Left renal pelvis (tissue), 4 donors: ENCODE measurements at places on chromosomes 2 and 18.

GRCh38 chr2:42133771-42134195 is 35.4 kb upstream of the EML4 start:
- no peak for DNase-seq

- DNase-seq = no peak
These were observed 240.9 kb downstream of the AGAP1 start for GRCh38 chr2:235734688-235735231.

DNA sequence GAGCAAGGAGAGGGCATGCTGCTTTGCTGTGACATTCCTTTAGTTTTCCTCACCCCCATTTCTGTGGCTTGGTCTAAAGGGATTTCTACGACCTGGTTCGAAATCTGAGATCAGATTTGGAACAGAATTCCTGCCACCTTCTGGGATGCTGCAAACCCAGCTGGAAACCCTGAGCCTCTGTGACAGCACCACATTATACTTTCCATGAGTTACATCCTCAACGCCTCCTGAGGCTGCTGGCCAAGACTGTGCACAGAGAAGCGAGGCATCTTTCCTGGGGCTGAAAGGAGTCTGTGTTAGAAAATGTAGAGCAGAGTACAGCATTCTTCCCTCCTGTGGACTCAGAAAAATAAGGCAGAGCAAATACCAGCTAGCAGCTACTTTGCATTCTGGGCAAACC is 138.1 kb upstream of the CHAC2 start:
- DNase-seq = no peak

DNA sequence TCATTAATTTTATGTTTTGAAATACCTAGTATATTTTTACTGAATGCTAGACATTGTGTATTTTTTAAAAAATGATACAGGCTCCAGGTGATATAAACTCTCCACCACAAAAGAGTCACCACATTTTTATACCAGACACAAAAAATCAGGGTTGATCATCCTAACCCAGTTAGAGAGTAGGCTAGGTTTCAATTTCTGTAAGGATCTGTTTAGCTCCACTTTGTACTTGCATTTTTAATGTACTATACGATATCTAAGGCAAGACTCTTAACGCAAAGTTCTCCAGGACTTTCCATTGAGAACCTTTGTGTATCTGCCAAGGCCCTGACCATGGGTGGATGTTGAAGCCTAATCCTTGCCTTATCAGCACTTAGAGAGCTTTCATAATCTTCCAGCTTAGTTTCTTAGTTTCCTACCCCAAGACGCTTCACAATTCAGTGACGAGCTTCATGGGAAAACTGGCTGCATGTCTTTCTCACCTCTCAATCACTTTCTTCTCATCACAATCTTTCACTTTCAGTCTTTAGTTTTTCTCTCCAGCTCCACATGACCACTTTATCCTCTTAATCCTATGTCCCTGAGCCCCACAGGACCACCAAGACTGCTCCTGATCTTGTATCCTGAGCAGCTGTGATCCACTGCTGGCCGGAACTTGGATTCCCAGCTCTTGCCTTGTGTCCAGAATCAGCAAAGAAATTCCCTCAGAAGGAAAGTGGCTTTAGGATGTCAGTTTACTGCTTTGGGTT is 635.8 kb downstream of the RNF144A start:
- no peak for DNase-seq

- no peak for DNase-seq
These were observed 6.3 kb upstream of the TEX261 start for GRCh38 chr2:71000780-71001591.

DNA sequence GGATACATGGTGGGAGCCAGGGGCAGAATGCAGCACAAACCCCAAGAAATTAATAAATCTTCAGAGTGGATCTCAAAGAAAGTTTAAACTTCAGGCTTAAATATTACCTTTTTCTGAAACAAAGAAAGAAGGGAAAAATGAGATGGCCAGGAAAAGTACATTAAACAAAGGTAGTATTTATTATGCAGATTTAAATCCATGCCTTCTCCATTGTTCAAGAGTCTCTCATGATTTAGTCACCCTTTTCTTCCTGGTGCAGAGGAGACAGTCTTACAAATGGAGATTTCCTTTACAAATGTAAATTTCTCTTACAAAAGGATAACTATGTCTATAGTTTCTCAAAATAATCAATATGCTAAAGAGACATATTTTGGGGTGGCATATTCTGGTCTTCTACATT is 33.4 kb upstream of the PPM1B start:
- DNase-seq = no peak

DNA sequence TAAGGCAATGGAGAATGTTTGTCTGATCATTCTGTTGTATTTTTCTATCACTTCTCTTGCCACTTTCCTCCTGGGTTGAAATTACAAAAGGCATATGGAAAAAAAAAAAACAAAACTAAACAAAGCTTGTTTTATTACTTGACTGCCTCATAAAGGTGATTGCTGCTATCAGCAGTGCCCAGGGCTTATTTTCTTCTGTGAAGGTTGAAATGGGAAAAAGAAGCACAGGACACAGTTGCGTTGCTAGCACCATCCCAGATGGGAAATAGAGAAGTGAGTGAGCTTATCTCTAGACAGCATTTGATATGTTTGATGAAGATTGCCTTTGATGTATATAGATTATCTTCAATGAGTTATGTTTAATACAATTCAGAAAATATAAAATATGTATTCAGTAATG is 633.8 kb upstream of the ZNF804A start:
- no peak for DNase-seq

- DNase-seq = no peak
These were observed 340 bp downstream of the SLC40A1 start for GRCh38 chr2:189580241-189580651.

DNA sequence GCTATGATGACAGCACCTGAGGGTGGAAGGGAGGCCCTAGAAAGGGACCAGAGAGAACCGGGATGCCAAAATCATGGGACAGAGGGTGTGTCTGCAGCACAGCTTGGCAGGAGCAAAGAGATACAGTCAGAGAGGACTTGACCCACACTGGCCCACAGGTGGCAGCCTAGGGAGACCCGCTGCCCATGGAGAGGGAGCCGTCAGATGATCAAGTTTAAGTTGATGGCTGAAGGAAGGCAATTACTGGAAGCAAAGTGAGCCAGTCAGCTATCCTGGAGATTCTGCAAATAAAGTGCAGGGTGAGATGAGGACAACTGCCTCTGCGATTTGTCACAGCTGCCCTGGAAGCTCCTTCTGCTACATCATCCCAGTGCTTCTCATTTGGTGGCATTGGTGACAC is 74.0 kb downstream of the CMPK2 start:
- DNase-seq = no peak

DNA sequence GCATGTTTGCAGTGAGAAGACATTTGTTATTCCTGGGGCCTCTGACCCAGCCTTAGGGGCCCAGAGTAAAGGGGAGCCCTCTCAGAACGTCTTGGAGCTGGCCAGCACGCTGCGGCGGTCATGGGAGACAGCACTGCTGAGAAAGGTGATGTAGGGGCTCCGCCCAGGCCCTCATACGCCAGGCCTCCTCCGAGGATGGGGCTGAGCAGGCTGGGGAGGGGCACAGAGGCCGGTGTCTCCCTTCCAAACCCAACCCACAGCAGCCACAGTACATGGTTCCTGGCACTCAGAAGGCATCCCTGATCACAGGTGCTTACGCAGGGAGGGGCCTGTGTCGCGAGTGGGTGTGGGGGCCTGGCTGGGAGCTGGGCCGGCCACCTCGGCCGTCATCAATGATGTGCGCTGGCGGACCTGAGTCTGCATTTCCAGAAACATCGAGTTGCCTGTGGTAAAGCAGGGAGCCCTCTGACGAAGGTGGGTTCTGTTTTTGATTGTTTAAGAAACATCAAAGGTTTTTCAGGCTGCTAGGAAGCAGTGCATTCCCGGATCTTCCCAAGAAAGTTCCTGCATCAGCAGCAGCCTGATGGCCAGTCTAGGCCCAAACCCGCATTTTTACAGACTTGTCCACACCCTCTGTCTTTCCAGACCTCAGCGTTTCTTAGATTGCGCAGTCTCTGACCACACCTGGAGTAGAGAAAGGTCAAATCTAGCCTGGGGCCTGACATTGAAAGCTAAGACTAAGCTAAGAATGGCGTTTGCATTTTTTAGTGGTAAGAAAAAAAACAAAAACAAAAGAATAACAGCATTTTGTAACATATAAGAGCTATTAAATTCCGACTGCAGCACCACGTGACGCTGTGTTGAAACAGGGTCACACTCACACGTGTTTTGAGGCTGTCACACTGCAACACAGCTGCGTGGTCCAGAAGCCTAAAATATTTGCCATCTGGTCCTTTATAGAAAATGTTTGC is 51.2 kb upstream of the PXDN start:
- DNase-seq = no peak

DNA sequence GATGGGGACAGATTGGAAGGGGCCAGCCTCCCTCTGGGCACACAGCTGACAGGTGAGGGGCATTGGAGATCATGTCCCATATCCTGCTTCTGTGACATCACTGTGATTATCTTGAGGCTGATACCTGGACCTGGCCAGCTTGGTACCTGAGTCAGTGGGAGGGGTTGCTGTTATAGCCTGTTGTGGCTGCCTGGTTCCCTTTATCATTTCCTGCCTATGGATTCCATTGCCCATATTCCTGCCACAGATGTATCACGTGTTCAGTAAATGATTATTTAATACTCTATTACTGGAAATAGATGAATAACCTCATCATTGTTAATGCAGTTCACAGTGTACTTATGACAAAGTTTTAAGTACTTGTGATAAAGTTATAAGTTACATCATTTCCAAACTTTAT is 7.8 kb upstream of the SCYGR1 start:
- no peak for DNase-seq

DNA sequence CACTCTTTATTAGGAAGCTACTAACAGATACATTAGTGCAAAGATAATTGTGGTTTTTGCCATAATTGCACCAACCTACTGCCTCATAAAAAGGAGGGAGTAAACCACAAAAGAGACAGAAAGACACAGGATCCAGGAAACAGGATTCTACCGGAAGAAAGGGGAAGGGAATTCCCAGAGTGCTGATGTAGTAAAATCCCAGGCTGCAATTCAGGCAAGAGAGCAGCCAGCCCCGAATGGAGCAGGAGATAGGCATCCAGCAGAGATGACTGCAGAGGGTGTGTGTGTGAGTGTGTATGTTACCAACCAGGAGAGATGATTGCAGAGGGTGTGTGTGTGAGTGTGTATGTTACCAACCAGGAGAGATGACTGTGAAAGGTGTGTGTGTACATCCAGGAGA is 84.4 kb downstream of the KCNS3 start:
- DNase-seq = no peak

- DNase-seq = no peak
These were observed 69.3 kb downstream of the MAPK4 start for GRCh38 chr18:50629148-50629631.

GRCh38 chr18:76923485-76924085 is 101.2 kb downstream of the ZNF236 start:
- DNase-seq = no peak

GRCh38 chr2:171723716-171724683 is 36.7 kb downstream of the DYNC1I2 start:
- no peak for DNase-seq

DNA sequence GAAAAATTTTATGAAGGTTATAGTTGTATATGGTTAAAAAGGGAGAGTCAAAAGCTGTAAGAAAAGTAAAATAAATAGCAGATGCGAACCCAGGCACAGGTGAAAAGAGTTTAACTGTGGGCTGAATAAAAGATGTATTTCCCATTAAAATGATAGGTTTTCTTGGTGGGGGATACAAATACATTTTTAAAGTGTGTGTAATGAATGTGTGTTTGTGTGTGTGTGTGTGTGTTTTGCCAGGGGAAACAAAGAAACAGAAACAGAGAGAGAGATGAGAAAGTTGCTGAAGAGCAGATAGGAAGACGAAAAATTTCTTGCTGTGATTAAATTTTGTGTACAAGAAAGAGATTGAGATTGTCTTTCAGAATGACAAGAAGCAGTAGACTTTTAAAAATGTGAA is 12.1 kb downstream of the TFPI start:
- no peak for DNase-seq
